ENCODE measurements at places on chromosomes 3 and 15.

- no peak for DNase-seq
Measured at GRCh38 chr3:74268753-74269152, 345.7 kb downstream of the CNTN3 start.

DNA sequence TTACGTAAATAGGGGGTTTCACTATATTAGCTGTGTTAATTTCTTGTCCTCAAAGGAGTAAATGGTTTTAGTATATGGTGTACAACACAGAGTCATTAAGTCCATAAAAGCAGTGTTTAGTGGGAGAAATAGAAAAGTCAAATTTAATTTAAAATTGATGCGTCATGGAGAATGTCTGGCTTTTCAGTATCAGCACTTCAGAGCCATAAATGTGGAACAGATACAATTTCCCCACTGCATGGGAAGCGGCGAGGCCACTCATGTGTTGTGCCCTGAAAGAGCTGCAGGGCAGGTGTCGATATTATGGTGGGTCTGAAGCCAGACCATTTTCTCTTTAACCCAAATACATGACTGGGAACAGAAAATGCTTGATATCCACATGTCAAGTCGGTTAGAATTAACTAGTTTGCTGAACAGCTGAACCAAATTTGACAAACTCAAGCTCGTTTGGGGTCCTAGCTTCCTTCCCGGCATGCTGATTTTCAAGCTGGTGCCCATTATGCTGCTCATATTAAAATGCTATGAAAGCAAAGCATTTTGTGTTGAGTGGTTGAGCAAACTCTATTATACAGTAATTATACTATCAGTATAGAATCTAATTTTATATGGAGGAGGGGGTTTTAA, 364.6 kb upstream of the TBL1XR1 start:
- peak; percentile 77 for DNase-seq

DNA sequence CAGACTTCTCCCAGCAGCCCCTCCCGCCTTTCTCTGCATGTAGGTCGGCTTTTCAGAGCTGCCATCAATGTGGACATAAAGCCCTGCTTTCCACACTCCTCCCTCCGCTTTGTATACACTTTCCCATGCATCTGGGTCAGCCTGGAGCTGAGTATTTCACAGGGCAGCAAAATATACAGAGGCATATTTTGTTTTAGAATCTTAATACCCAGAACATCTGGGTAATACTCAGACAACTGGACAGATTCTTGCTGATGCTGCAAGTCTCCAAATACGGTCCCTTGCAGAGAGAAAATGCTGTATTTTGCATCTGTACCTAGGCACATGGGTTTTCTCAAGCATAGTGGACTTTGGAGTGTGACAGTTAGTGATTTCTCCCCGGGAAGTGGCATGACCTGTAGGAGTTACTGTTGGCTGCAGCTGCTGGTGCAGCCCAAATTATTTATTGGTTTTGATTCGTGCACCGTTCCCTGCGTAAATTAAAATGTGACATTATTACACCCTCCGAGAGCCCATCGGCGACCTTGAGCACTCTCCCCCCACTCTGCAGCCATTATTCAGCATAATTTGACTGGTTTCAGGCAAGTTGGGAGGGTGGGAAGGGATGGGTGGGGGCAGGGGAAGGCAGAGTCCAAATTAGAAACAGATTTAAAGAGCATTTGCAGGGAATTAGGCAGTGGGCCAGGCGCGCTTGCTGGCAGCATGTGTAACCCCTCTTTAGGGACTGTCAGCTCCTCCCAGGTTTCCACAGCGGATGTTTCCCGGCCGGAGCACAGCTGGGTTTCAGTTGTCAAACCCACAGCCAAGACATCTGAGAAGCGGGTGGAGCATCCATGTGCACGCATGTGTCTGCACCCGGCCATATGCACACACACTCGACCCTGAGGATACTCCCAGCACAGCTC, 100.8 kb downstream of the CPN2 start:
- DNase-seq: peak; percentile 27

GRCh38 chr15:45744236-45744589, 109.4 kb downstream of the SQOR start:
- DNase-seq: no peak

- DNase-seq: no peak
Measured at GRCh38 chr15:49382394-49382793, 40.6 kb upstream of the FGF7 start.

DNA sequence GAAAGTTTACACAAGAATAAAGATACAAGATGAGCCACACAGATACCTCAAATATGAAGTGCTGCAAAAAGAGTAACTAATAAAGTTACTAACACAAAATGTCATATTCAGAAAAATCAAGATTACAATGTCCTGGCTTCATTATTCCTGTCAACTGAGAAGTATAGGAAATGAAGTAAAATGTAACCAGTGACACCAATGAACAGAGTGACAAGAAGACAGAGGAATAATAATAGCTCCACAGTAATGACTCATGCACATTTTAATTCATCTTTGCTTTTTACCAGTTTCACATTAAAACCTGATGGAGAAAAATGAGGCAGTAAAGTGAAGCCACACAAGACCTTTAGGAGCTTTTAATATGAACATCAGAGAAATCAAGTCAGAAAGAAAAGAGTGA, 214.1 kb downstream of the ZBBX start:
- DNase-seq: no peak

DNA sequence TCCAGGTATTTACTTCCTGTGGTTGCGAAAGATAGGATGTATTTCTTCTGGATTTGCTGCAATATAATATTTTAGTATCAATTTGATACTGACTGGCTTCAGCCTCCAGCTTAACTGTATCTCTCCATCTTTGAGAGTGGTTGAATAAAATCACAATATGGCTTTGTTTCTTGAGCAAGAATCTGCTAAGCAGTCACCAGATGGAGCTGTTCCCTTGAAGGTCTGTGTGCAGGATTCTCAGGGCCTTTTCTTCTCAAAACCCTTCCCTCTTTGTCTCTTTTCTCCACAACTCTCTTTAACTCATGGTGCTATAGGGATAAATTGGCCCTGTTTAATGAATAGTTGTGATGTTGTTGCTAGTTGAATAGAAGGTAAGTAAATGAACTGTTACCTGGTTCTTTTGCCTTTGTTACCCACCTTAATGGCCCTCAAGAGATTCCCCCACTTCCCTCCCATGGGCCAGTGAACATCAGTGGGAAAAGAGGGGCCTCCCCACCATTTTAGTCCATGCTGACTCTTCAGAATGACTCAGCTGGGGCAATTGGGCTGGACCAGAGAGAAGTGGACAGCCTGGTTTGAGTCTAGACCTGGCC, 34.8 kb upstream of the RAB6B start:
- DNase-seq: peak; percentile 68

- no peak for DNase-seq
Measured at GRCh38 chr15:68209735-68210408, 4.7 kb upstream of the CALML4 start.

- DNase-seq: peak; percentile 8
Measured at GRCh38 chr3:130795396-130795795, 48.8 kb upstream of the PIK3R4 start.

GRCh38 chr15:25248583-25249235, 190.1 kb downstream of the UBE3A start:
- no peak for DNase-seq

- no peak for DNase-seq
Measured at GRCh38 chr3:36756269-36756668, 8.1 kb downstream of the DCLK3 start.

DNA sequence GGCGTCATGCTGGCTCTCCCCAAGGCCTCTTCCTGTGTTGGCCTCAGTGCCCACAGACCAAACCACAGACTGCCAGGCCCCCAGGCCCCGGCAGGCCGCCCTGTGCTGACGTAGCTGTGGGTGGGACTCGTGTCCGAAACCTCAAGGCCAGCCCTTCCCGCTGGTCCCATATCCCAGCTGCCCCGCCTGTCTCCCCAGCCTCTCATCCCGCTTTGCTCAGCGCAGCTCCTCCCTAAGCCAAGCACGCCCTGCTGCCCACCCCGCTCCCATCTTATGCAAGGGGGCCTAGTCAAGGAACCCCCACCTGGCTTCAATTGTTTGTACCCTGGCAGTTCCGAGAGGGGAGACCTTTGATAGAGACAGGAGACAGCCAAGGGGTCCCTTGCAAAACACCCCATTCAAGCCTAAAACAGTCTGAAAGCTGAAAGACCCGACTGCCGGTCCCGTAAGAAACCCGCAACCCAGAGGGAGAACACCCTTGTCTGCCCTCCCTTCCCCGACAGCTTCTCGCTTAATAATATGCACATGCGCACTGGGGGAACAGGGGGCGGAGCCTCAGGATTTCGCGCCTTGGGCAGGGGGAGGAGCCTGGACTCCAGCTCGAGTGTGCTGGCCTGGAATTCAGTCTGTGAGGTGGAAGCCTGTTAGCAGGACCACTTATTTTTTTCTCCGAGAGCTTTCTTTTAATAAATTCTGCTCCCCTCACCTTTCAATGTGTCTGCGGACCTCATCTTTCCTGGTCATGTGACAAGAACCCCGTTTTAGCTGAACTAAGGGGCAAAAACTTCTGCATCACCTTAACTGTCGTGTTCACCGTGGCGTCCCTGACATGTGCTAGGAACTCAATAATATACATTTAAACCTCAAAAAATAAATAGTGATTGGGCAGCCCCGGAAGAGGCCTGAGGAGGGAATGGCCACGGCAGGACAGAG, 17.2 kb downstream of the TNFAIP8L3 start:
- DNase-seq: no peak

- DNase-seq: no peak
Measured at GRCh38 chr15:26352909-26353308, 420.0 kb downstream of the GABRB3 start.

- no peak for DNase-seq
Measured at GRCh38 chr3:71163198-71163918, 420.2 kb downstream of the FOXP1 start.

GRCh38 chr3:150751781-150752263, 11.1 kb downstream of the SIAH2 start:
- DNase-seq: peak; percentile 48

GRCh38 chr3:102000620-102001209, 151.4 kb downstream of the NFKBIZ start:
- DNase-seq: no peak

- no peak for DNase-seq
Measured at GRCh38 chr3:148372206-148372875, 325.4 kb upstream of the AGTR1 start.

GRCh38 chr3:182121401-182121800, 409.7 kb downstream of the SOX2 start:
- no peak for DNase-seq

DNA sequence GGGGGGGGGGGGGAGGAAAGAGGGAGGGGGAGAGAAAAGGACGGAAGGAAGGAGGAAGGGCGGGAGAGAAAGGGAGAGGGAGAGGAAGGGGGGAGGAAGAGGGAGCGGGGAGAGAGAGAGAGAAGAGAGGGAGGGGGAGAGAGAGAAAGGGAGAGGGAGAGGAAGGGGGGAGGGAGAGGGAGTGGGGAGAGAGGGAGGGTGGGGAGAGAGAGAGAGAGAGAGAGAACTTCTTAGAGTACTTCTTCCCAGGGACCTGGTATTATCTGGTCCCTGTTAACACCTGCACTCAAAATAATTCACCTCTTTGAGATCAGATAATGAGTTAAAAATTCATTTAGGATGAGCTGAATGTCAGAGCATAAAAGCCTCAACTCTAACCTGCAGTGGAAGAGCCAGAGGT, 1.1 kb downstream of the SEC13 start:
- no peak for DNase-seq

- DNase-seq: no peak
Measured at GRCh38 chr15:55915221-55915620, 78.2 kb downstream of the NEDD4 start.

DNA sequence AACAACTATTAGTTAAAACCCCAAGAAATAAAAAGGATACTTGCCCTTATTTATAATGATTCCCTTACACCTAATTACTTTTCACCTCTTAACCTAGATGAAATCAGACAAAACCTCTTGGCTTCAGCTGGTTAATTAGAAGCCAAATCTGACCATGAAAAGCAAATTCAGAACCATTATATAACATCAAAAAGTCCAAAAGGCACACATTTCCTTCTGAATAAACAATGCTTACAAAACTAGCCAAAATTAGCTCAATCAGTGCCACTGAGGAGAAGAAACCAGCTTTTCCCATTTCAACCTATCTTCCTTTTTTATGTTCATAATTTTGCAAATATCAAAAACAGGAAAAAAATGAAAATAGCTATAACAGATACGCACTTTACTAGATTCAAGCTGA, 3.2 kb downstream of the EHHADH start:
- DNase-seq: no peak

DNA sequence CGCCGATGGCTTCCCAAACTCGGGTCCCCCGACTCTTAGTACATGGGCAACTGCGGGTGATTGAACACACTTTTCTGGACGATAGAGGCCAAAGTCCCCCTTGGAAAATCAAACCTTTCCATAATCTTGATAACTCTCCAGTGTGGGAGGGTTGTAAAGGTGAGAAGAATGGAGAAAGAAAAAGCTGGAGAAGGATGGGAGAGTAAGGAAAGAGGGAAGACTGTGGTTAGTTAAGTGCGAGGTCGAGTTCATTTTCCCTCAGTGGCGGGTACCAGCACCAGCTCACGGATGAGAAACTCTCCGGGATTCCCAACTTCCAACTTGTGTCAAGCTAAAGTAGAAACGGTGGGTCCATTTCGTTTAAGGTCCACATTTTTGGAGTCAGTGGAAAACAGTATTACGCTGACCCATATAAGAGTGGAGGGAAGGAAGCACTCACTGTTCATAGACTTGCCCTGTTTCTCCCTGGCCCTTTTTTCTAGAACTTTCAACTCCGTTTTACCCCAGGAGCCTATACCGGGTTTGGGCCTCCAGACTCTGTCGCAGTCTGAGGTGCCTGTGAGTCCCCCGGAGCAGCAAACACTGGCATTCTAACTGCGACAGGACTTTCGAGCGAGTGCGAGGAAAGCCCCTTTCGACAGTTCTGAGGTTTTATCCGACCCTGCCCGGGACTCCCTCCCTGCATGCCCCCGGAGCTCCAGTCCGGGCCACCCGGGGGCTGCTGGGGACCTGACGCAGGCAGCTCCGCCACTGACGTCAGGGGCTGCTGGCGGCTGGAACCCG, 14.8 kb downstream of the ZIC1 start:
- DNase-seq: no peak

GRCh38 chr15:68389936-68390817, 41.8 kb downstream of the ITGA11 start:
- no peak for DNase-seq

GRCh38 chr3:46132565-46132964, 75.5 kb downstream of the CCR1 start:
- DNase-seq: no peak

DNA sequence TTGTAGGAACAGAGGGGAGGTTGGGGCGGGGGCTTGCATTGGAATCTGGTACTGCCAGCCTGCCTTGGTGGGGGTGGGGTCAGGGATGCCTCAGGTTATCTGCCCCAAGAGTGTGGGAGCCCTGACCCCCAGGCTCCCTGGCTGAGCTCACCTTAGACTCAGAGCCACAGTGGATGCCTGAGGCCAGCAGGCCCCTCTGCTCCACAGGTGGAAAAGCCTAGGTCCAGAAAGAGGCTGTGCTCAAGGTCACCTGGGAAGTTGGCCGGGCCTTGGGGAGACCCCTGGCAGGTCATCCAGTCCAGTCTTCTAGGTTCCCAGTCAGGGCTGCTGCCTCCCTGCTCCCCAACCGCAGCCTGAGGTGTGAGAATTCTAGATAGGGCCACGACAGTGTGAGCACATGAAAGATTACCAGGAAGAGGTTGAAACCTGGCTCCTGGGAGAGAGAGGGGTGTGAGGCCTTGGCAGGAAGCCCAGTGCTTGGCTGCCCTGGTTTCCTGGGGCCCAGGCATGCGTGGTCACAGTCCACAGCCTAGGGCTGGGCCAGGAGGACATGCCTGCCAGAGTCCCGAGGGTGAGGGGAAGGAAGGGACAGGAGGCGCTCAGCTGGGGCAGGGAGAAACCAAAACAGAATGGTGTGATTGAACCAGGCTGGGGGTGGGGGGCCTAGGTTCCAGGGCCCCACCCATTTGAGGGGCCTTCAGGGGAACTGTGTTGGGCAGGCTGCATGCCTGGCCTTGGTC, 4.9 kb downstream of the HDAC11 start:
- DNase-seq: peak; percentile 52

GRCh38 chr15:89442671-89443307, 53.6 kb downstream of the RHCG start:
- DNase-seq: no peak

Measured in NCI-H1105 (cell line).